CD4-positive, alpha-beta T cell treated with Interleukin-17A for 1 hour (primary cell): ENCODE measurements at places on chromosomes 13 and 19.

- DNase-seq = no peak
These were observed 1.9 kb downstream of the LTBP4 start for GRCh38 chr19:40603071-40603388.

DNA sequence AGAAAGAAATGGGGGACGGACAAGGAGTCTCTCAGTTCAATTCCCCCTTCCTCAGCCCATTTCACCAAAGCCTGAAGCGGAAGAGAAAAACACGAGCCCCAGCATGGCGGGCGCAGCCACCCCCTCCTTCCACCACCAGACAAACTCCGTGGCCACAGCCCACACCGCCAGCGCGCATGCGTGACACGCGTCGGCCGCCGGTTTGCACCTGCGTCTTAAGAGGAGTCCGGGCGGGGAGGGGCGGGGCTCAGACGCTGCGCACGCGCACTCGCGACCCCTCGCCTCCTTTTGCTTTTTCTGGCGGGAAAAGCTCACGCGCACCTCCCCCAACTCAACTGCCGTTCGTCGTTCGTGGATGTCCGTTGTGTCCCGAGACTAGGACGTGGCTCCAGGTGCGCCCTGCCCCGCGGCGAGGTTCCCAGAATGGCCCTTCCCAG lies at the start of gene KASH5:
Gene KASH5 (plus strand): TSS at position 314 of the 437 bp plus-strand sequence. CDS start 2,635 bp downstream, outside the sequence.
- peak; percentile 92 for DNase-seq

DNA sequence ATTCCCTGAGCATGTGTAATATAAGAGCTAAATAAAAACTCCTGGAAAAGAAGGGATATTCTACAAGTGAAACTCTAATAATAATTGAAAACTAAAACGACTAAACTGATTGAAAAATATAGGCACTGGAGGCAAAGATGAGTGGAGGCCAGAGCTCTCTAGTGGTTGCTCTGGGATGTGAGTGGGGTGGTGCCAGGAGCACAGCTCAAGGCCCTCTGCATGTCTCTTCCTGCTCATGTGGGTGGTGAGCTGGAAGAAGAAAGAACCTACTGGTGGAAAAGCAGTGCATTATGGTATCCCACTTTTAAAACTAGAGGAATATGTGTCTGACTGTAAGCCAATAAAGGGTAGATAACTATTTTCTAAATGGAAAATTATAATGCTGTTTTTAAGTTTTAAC lies 15.8 kb upstream of the ARHGEF7 start:
- no peak for DNase-seq

DNA sequence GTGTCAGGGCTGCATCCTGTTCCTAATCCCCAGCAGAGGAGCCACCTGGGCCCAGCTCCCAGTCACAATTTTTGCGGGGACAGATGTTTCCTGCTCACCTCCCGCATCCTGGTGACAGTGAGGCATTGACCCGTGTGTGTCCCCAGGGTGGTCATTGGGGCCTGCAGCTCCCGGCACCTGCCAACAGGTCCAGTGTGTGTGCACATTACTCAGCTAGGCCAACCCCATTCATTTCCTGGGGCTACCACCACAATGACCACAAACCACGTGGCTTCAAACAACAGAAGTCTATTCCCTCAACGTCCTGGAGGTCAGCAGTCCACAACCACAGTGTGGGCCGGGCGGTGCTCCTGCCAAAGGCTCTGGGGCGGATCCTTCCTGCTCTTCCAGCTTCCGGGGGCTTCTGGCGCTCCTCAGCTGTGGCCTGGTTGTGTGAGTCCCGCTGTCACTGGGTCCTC lies 11.9 kb upstream of the F2RL3 start:
- no peak for DNase-seq

DNA sequence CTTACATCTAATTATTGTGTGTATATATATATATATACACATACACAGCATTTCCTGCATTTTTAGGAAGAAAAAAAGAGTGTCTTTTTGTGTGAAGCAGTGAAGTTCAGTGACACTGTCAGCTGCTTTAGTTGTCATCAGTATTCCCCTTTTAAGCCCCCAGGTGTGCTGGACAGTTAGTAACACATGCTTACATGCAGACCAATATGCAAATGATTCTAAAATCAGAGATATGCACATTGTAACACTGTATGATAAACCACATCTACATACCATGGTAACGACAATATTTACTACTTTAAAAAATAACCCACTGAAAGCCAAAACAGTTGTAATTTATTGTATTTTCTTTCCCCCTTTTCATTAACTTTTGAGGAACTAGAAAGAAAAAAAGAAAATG lies 16.8 kb downstream of the LHFPL6 start:
- DNase-seq = no peak

- DNase-seq = no peak
These were observed 2.0 kb downstream of the DOCK9 start for GRCh38 chr13:98975822-98976261.

GRCh38 chr19:42177686-42178019 lies 39.8 kb downstream of the DEDD2 start:
- no peak for DNase-seq

DNA sequence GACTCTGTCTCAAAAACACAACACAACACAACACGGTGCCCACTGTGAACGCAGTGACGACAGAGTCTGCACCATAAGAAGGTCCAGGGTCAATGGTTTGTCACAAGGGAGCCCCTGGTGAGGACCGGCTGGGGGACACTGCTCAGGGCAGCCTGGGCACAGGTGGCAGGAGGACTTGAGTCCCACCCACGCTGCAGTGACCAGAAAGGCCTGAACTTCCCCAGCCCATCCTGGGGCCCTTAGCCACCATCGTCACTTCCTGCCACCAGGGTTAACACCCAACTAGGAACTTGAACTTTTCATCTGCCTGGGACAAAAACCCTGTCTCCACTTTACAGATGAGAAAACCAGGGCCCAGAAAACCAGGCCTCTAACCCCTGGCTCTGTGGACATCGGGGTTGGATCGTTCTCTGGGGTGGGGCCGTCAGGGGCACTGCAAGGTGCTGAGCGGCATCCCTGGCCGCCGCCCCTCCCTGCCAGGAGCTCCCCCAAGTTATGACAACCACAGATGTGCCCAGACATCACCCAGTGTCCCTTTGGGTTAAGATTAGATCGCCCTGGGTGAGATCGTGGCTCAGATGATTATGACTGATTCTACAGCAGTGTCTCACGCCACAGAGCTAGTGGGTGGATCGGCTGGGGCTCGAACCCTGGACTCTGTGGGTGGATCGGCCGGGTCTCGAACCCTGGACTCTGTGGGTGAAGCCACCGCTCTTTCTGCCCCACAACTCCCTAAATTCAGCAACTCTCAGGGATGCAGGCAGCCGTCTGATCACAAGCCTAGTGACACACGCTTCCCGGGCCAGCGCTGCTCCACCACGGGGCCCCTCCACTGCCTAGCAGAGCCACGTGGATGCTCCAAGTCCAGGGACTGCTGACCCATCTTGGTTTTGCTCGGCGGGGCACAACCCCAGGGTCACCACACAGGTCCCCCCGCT lies 14.0 kb downstream of the MOB3A start:
- peak; percentile 79 for DNase-seq

- DNase-seq = no peak
These were observed 7.0 kb upstream of the LRP3 start for GRCh38 chr19:33187183-33187540.

GRCh38 chr19:17806945-17807344 lies 12.0 kb downstream of the B3GNT3 start:
- peak; percentile 17 for DNase-seq

- DNase-seq = no peak
These were observed 2.9 kb downstream of the LRCH1 start for GRCh38 chr13:46555722-46556417.

GRCh38 chr19:28519218-28519779 lies 693.7 kb downstream of the UQCRFS1 start:
- no peak for DNase-seq

GRCh38 chr19:30848636-30849425 lies 476.6 kb downstream of the ZNF536 start:
- no peak for DNase-seq

DNA sequence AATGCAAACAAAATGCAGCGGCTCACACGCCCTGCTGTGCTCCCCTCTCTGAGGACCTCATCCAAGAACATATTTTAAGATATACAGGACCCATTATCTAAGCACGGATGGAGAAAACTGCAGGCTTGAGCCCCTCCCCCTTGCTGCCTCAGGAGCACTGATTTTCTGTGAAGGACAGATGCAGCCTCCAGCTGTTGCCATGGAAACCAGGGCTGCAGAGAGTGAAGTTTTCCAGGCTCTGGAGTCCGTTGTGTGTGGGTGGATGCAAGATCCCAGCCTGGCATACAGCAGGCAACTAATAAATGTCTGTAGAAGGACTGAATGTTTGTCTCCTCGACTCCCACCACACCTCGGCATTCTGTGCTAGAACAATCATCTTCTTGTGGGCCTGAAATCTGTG lies 105.6 kb upstream of the PEG3 start:
- no peak for DNase-seq

- no peak for DNase-seq
These were observed 148.7 kb downstream of the COL4A1 start for GRCh38 chr13:110158226-110158625.

- DNase-seq = no peak
These were observed 10.4 kb downstream of the PNMA8A start for GRCh38 chr19:46460981-46461380.

DNA sequence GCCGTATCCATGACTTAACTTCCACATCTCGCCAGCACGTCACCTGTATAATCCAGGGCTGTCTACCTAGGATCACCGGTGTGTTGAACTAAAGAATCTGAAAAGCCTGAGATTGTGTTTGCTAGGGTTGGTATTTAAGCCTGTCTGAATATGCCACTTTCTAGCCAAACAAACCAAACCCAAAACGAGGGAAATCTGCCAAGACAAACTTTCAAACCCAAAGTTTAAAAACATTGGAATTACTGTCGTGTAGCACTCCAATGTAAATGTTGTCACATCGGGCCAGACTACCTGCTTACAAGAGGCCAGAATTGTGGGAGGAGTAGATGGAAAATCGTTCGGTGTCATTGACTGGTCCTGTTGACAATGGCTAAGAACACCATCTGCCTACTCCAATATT lies 747.8 kb downstream of the EFNB2 start:
- DNase-seq = no peak

DNA sequence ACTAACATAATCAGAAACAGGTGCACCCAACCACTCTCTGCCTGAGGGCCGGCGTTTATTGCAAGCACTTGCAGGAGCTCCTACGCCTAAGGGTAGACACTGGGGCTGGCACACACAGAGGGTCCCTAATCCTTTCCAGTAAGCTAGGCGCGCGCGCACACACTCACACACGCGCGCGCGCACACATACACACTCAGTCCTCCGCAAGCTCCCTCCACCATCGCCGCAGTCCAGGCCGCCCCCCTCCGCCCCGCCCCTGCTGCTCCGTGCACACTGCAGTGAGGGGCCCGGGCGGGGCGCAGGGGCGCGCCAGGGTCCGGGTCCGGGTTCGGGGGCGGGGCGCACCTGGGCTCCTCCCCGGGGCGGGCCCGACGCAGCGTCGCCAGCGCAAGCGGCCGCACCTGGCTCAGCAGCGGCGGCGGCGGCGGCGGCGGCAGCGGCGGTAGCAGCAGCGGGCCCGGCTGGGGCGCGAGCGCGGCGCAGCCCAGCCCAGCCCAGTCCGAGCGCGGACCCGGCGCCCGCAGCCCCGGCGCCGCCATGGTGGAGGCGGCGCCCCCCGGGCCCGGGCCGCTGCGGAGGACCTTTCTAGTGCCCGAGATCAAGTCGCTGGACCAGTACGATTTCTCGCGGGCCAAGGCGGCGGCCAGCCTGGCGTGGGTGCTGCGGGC lies at the start of gene CAMSAP3:
Gene CAMSAP3 (plus strand): TSS at position 398 of the 668 bp plus-strand sequence. CDS start 140 bp downstream, at position 538.
- DNase-seq = peak; percentile 40

- no peak for DNase-seq
These were observed 78.9 kb downstream of the FLT1 start for GRCh38 chr13:28415994-28416421.

DNA sequence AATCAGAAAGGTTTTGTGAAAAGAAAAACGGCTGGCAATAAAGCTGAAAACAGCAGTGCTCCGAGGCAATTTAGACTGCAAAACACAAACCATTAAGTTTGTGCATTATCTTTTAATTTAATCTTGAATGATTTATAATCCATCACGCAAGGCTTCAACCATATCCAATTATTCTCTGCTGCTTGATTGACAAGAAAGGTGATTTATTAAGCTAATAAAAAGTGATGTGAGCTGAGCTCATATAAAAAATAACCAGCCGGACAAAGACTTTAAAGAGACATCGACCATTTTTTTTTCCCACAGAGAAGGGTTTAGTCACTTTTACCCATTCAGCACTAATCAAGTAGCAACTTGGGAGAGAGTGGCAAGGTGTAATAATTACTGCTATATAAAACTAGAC lies 33.6 kb downstream of the TSHZ3 start:
- DNase-seq = no peak

DNA sequence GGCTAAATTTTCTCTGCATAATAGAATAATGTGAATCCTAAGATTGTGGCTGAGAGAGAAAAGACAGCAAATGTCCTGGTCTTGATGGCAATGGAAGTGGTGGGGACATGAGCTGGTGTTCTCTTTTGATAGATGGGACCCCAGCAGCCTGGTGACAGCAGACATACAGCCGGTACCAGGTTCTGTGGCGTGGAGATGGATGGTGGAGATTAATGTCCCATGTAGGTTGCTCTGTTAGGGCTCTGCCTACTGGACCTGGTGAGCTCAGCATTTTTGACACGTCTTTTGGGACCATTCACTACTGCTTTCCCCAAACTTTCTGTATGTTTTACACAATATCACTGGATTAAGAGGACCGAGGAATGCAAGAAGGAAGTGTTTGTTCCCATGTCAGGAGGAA lies 8.2 kb upstream of the SIGLEC14 start:
- no peak for DNase-seq

GRCh38 chr19:52542984-52543664 lies 15.7 kb downstream of the ZNF808 start:
- DNase-seq = peak; percentile 60

DNA sequence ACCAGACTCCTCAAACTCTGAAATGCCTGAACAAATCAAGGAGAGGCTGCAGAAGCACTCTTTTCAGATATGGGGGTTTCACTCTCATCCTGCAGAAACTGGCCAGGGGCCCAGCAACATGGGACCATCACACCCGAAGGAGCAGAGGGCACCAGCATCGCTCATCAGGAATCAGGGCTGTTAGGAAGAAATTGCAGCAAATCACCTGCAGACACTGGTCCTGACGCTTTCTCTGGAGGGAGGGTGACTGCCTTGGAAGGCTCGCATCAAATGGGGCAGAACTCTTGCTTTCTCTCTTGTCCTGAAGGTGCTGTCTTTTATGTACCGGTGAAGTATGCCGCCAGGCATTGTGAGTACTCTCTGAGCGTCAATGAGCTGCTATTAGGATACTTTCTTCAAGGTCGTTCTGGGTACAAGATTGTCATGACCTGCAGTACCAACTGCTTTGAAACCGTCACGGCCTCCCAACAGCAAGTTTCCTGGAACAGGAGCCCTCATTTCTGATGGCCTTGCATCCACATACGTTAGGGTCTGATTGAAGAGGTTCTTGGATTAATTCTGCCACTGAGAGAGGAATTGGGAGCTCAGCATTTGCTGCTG lies 155.7 kb upstream of the SOX1 start:
- DNase-seq = no peak

GRCh38 chr19:55406826-55407549 lies 600 bp downstream of the UBE2S start:
- DNase-seq = peak; percentile 25
